ENCODE measurements at places on chromosomes 6 and 20.

DNA sequence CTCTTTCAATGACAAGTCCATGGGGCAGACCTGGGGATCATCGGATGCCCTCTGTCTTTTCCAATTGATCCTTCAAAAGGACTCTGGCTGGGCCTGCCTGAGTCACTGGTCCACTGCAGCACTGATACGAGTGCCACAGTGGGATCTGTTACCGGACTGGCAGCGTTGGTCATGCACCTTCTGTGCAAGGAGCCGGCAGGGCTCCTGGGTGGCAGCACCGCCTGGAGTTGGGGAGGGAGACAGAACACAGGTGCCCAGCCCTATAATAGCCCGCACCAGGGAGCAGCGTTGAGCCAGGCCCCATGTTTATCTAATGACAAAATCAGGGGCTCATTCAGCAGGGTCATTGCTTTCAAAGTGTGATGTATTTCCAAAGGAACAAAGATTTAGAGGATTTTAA is 64.2 kb upstream of the NXT1 start:
- no peak for DNase-seq

GRCh38 chr20:63044204-63044600 is 37.4 kb upstream of the BHLHE23 start:
- no peak for DNase-seq

- DNase-seq, result no peak
Measured at GRCh38 chr6:128848212-128848935, 34.6 kb upstream of the LAMA2 start.

DNA sequence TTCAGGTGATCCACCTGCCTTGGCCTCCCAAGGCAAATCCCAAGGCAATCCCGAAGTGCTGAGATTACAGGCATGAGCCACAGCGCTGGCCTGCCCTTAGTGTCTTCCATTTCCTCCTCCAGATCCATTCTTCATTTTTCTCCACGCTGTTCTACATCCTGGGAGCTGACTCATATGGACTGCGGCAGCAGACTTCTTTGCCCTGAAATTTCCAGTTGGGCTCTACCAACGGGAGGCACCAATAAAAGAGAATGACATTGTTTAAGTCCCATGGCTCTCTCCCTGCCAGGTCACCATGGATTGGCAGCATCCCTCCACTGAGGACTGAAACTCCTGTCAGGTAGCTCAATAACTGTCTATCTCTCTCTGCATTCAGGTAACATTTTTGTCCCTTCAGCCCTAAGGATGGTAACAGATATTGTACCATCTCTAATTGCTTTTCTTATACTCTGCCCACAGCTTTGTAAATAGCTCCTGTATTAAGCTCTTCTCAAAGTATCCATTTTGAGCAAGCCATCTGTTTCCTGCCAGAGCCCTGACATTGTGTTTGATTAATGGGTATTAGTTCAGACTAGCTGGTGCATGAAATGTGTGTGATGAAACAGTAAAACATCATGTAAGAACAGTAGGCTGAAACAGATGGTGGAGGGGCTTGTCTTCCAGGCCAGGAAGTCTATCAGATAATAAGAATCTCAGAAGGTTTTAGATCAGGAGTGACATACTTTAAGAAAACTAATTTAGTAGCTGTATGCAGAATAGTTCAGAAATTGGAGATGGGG is 3.6 kb downstream of the TBCC start:
- no peak for DNase-seq

DNA sequence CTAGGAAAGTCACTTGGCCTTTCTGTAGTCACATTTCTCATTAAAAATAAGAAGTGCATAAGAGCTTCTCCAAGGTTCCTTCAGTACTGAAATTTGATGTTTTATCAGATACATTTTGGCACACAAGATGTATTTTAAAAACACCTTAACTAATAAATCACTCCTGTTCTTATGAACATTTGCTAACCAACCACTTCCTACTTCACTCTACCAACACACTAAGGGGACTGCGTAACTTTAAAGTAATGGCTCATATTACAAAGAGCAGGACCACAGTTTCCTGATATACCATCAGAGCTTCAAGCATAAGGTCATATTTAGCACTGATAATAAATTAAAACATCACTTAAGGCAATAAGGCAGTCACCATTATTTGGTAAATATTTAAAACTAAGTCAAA is 104.4 kb downstream of the RALGAPA2 start:
- no peak for DNase-seq

GRCh38 chr20:17694767-17695166 is 5.0 kb upstream of the BANF2 start:
- DNase-seq, result no peak

DNA sequence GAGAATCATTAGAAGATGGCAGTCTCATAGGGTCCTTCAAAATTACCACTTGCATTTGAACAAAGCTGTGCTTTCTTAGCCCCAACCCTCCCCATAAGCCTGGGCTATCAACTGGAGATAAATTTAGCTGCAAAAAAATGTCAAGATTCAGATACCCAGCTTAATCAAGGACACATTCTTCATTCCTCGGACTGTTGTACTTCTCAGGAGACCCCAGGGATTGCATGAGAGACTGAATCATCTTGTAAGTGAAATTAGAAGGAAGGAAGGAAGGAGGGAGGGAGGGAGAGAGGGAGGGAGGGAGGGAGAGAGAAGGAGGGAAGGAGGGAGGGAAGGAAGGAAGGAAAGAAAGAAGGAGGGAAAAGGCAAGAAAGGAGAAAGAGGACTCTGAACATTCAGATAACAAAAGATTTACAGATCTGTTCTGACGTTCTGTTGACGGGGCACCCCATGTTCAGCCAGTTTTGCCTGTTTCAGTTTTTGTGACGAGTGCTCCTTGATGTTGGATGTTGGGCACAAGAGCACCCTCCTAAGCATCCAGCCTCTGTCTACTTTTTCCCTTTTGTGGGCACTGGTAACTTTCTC is 498.7 kb downstream of the PREX1 start:
- DNase-seq, result no peak

- DNase-seq, result no peak
Measured at GRCh38 chr6:9537381-9537780, 877.5 kb downstream of the TFAP2A start.

DNA sequence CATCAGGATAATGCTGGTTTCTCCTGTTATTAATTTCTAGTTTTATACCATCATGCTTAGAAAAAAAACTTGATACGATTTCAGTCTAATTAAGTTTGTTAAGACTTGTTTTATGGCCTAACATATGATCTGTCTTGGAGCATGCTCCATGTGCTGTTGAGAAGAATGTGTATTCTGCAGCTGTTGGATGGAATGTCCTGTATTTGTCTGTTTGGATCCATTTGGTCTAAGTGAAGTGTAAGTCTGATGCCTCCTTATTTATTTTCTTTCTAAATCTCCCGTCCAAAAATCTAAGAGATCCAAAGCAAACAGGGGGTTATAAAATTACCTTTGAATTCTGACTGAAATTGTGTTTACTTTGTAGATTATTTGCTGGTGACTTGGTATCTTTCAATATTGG is 30.0 kb upstream of the PRND start:
- no peak for DNase-seq

DNA sequence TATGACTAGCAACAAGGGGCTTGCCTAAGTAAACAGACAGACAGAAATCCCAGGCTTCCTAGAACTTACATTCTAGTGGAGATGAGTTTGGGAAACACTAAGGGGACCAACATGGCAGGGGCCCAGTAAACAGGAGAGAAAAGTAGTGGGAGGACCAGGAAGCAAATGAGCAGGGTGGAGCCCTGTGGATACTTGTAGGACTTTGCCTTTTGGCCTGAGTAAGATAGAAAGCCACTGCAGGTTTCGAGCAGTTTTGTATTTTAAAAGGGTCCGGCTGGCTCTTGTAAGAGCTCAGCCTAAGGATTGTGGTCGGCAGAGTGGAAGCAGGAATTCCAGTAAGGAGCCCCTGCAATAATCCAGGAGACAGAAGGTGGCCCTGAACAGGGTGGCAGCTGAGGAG is 125.5 kb downstream of the MAP3K7 start:
- DNase-seq, result no peak

GRCh38 chr6:4647414-4648365 is 128.5 kb upstream of the CDYL start:
- no peak for DNase-seq

GRCh38 chr6:160986851-160987250 is 4.7 kb upstream of the MAP3K4 start:
- no peak for DNase-seq

GRCh38 chr6:161557333-161558107 is 283.7 kb upstream of the AGPAT4 start:
- DNase-seq, result no peak

- DNase-seq, result no peak
Measured at GRCh38 chr6:41779336-41779735, 364 bp downstream of the FRS3 start.

DNA sequence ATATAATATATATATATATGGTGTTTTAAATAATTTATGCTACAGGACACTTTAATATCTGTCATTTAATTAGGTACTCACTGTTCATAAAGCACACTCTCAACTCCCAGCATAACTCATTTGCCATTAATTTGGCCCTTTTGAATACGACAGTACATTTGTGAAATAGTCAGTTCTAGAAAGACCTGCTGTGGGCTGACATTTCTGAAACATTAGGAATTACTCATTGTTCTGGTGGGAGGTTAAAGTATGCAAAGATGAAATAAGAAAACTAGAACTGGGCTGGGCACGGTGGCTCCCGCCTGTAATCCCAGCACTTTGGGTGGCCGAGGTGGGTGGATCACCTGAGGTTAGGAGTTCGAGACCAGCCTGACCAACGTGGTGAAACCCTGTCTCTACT is 497.5 kb downstream of the UTRN start:
- DNase-seq, result no peak

- no peak for DNase-seq
Measured at GRCh38 chr6:62298745-62299392, 12.8 kb upstream of the KHDRBS2 start.

- DNase-seq, result peak; percentile 48
Measured at GRCh38 chr6:159116343-159116742, 52.9 kb upstream of the FNDC1 start.

GRCh38 chr20:36330091-36330490 is 24.0 kb downstream of the DLGAP4 start:
- DNase-seq, result no peak

DNA sequence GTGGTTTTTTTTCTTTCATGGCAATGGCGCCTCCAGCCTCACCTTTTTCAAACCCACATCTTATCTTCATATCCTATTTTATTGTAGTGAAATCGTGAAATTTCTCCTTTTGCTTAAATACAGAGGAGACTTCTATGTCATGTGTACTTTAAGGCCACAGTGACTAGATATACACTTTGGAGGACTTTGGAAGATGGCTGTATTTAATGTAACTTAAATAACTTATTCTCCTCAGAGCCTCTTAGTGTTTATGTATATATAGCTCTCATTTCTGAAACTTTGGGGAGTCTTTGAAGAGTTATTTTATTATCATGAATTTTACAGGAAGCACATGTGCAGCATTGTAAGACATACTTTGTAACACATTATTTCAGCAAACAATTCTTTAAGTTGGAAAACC is 968 bp downstream of the LAMA2 start:
- no peak for DNase-seq

GRCh38 chr6:131694832-131695426 is 6.3 kb downstream of the OR2A4 start:
- no peak for DNase-seq

DNA sequence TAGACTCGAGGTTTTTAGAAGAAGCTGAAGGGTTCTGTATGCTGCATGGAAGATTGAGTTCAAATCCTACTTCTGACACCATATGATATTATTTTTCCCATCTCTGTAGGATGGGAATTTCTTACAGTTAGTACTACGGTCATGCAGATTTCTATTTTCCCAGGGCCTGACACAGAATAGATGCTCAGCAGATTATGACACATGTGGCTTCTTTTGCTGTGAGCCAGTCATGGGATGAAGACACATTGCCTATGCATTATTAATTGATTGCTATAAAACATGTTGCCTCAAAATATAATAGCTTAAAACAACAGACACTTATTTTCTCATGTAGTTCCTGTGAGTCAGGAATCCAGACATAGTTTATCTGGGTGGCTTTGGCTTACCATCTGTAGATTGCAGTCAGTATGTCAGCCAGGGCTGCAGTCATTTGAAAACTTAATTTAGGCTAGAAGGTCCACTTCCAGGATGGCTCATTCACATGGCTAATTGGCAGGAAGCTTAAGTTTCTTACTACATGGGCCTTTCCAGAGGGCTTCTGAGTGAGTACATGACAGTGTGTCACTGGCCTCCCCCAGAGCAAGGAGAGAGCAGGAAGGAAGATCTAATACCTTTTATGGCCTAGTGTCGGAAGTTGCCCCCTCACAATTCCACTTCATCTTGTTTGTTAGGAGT is 29.5 kb downstream of the TOP1 start:
- no peak for DNase-seq

DNA sequence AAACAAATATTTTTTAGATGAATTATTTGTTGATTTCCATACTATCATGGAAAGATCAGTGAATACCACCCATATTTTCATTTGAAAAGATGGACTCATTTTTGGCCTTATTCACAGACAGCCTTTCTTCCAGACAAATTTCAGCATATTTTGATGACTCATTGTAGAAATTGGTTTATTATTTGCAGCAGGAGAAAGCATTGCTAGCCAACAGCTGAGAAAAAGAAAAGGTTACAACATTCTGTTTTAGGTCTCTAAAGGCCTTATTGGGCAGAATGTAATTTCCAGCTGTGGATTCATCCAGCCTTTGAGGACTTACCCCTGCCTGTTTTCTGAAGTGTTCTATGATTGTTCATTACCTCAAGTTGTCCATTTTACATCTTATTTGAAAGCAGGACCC is 201.9 kb downstream of the PLCB4 start:
- no peak for DNase-seq

- no peak for DNase-seq
Measured at GRCh38 chr6:35230950-35231349, 17.2 kb downstream of the SCUBE3 start.

GRCh38 chr6:51299621-51300380 is 481.1 kb downstream of the TFAP2B start:
- DNase-seq, result no peak

DNA sequence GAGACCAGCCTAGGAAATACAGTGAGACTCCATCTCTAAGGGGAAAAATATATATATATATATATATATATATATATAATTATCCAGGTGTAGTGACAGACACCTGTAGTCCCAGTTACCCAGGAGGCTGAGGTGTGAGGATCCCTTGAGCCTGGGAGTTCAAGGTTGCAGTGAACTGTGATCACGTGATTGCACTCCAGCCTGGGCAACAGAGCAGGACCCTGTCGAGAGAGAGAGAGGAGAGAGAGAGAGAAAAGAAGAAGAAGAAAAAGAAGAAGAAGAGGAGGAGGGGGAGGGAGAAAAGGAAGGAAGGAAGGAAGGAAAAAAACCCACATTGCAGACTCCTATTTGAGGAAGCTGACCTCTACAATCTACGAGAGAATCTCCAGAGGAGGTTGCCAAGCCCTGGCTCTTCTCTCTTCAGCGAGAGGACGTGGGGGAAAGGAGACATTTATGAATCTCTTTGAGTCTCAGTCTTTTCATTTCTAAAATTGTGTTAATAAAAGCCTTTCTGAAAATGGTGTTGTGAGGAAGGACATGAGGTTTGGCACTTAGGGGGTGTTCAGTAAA is 49.7 kb downstream of the COL11A2 start:
- DNase-seq, result no peak

DNA sequence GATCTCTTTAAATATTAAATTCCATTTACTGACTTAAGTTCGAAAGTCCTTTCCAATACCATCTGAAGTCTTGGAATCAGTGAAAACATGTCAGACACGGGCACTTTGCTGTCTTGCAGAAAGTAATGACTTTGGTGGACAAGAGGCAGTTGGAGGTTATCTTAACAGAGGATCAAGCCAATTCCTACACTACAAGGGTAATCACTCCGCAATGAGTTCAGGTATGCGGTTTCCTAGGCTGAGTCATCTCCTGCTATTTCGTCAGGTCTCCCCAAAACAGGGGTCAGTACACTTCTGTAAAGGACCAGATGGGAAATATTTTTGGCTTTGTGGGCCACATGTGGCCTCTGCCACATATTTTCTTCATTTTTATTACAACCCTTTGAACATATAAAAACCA is 656.6 kb downstream of the KIF16B start:
- no peak for DNase-seq

Measured in natural killer cell treated with Interleukin-12 subunit alpha and Interleukin-12 subunit beta and Interleukin-15 and Interleukin-18, amount 100 ng/mL, for 72 hours (primary cell).